ENCODE measurements at places on chromosomes 7 and 10. TPM values are rescaled to one million over a fixed set of nuclear protein-coding genes. Genes with fewer than 3 reads are reported as not detected.
A peak's percentile ranks its signal among the peaks of the same experiment; 100 is the strongest.

The FGL2 gene
- total RNA-seq, result not detected

The FEZF1 gene
- not detected for total RNA-seq

DNA sequence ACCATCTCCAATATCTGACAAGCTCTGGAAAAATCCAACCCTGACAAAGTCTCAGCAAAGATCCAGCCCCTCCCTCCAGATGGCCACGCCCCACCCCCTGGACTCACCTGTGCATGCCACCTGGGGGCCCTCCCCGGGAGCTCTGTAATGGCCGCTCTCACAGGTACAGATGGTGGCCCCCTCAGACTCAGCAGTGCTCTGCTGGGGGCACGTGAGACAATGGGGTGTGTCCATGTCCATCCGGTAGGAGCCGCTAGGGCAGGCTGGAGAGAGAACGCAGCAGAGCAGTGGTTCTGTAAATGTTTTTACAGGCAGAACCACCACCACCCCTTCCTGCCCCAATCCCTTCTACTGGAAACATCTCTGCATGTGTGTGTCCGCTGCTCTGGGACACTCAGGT is 9.5 kb downstream of the EPHA1 start:
- no peak for DNase-seq

GRCh38 chr7:36742911-36743775 is 18.8 kb upstream of the AOAH start:
- DNase-seq, result no peak

DNA sequence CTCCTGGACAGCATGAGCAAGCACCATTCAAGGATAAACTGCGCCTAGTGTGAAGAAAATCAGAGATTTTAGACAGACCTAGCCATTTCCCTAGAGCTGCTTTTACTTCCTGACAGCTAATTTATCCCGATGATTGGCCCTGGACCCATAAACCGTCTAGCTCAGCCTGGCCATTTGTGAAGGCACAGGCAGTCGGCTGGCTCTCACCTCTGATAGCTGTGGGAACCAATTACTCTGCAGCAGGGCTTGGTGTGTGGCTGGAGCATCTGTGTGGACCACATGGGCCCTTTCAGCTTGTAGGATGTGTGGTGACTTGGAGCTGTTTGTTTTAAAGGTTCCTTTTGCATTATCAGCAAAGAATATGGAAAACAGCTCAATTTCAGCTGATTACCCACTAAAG is 111.1 kb upstream of the NPY start:
- DNase-seq, result no peak

DNA sequence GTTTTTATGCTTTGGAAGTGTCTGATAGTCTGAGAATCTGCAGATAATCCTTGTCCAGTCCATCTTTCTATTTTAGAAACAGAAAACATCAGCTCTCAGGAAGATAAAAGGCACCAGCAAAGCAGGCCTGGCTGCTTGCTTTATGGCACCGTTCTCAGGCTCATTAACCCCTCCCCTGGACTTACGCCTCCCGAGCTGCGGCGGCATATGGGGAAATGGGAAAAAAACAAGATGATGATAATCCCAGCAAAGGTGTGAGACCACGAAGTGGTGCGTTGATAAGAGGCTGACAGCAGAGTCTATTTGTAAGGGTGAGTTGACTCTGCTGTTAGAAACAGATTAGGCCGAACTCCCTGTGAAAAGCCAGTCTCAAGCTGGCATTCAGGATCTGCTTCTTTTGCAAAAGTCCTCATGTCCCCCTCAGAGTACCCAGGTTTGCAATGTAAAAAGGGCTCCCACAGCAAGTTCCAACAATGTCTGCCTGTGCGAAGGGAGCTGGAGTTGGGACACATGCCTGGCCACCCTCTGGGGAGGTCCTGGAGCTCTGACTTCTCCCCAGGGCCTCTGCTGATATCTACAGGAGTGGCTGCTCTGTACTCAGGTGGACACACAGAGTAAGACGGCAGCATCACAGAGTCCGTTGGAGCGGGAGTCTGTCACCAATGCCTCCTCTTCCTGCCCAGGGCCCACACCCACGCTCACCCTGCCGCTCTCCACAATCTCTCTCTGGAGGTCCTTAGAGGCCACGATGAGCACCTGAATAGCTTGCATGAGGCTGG is 54.3 kb downstream of the SPDYE5 start:
- no peak for DNase-seq

The PPP1R9A gene
- total RNA-seq, result 4.3 TPM

DNA sequence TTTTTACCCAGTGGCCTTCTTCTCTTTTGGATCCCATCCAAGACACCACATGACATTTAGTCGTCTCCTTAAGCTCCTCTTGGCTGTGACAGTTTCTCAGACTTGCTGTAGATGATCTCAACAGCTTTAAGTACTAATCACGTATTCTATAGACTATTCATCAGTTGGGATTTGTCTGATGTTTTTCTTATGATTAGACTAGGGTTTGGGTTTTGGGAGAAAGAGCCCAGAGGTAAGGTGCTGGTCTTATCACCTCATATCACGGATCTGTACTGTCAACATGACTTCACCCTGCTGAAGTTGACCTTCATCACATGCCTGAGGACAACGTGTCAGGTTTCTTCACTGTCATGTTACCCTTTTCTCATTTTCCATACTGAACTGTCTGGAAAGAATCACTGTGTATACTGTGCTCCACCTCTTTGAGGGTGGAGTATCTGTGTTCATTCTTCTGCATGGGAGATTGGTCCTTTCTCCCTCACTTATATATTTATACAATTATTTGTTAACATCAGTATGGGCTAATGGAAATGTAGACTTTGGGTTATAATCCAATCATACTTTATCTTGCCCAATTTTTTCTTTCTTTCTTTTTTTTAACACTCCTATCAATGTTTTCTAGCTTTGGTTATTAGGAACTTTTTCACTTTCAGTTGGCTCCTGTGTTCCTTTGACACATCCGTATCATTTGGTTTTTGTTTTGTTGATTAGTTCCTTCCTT is 6.4 kb upstream of the HKDC1 start:
- DNase-seq, result no peak

GRCh38 chr7:74061840-74062539 is 21.6 kb upstream of the LIMK1 start:
- DNase-seq, result peak; percentile 96

DNA sequence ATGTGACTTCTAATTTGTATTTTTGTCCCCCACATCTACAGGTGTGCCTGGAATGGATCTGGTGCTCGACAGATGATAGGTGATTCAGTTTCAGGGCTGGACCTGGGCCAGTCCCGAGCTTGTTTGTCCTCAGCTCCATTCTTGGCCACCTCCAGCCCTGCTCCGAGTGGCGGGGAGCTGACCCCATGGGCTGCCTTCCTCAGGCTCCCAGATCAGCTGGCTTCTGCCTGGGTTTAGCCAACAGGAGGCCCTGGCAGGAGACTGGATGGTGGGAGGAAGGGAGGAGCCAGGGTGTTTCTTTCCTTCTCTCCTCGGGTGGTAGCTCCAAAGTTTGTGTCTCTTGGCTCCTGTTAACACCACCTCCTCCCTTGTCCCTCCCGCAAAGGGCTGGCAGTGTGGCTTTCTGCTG is 75.2 kb downstream of the CDH23 start:
- DNase-seq, result no peak

GRCh38 chr7:92425311-92425947 is 21.9 kb upstream of the GATAD1 start:
- DNase-seq, result no peak

DNA sequence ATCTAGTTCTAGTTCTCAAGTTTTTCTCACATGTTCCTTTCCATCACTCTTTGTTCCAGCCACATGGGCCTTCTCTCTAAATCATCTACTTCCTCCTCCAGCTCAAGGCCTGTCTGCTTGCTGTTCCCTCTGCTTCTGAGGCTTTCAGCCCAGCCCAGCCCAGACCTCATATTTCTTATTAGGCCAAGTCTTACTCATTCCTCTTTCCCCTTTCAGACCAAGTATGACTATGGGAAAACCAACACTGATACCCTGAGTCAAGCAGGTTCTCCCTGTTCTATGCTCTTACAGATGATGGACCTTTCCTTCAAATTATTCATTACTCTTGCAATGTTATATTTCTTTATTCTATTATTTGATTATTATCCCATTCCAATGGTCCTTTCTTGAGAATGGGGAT is 80.3 kb upstream of the SEM1 start:
- DNase-seq, result no peak

GRCh38 chr10:132107186-132107948 is 41.6 kb downstream of the JAKMIP3 start:
- DNase-seq, result no peak

GRCh38 chr10:95474228-95475002 is 86.8 kb downstream of the SORBS1 start:
- DNase-seq, result no peak

DNA sequence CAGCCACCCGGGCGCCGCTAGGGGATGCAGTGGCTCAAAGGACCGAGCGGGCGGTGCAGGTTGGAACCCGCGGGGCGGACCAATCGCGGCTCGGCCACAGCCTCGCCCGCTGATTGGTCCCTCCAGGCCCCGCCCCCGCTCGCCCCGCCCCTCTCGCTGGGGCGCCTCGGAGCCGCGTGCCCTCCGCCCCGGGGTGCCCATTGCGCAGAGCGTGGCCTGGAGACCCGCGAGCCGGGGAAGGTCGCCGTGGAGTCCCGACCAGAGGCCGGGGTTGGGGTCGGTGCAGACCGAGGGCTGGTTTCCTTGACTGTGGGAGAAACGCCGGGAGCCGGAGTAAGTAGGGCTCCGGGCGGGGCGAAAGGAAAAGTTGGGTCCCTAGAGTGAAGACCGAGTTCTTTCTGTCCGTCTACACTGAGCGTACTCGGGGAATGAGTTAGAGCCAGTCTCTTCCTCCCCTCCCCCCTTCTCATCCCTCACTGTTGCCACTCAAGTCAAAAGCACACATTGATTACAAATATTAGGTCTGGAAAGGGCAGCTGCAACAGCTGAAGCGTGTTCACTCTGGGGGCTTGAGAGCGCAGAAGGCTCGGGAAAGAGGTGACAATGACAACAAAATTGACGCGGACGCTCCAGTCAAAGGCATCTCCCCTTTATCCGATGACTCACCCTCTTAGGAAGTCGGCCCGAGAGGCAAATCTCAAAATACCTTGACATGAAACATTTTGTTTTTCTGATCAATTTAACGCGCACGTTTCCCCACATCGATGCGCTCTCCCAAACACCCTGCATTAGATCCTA is 843 bp upstream of the GATA3 start:
- DNase-seq, result peak; percentile 76

The NUTM2A gene
- 0.10 TPM for total RNA-seq

The HGF gene
- not detected for total RNA-seq

The HOXA9 gene
- 45.8 TPM for total RNA-seq

The LAMB4 gene
- total RNA-seq, result not detected

- DNase-seq, result no peak
Observed at GRCh38 chr7:100476101-100476780, 2.8 kb downstream of the TSC22D4 start.

DNA sequence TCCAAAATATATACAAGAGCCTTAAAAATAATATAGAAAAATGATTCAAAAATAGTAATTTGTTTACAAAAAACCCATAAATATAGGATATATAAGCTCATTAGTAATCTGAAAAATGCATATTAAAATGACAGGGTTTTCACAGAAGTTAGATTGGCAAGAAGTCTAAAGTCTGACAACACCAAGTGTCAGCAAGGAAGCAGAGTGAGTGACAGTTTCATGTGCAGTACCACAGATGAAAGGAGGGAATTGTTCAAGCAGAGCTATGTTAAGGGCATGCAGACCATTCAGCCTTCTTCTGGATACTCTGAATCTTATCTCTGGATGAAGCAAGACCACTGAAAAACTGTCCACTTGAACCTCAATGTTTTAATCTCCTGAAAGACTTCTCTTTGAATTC is 55.9 kb downstream of the ZNF248 start:
- no peak for DNase-seq

The SLC26A3 gene
- not detected for total RNA-seq

All from HT1080 (cell line).